ENCODE measurements at places on chromosomes 2 and 18.

DNA sequence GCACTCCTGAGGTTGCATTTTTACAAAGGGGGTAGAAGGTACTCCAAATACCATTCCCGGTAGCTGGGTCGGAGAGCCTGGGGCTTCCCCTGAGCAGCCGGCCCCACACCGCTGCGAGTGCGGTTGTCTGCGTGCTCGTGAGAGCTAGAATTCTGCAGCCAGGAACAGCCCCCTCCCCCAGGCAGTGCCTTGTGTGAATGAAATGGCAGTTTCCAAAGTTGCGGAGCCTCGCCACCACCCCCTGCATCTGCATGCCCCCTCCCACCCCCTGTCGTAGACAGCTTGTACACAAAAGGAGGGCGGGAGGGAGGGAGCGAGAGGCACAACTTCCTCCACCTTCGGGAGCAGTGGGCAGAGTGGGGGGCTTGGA lies 1.1 kb downstream of the MYCN start:
- peak; percentile 11 for DNase-seq

GRCh38 chr2:48248251-48248933 lies 281.6 kb upstream of the STON1 start:
- peak; percentile 86 for DNase-seq

DNA sequence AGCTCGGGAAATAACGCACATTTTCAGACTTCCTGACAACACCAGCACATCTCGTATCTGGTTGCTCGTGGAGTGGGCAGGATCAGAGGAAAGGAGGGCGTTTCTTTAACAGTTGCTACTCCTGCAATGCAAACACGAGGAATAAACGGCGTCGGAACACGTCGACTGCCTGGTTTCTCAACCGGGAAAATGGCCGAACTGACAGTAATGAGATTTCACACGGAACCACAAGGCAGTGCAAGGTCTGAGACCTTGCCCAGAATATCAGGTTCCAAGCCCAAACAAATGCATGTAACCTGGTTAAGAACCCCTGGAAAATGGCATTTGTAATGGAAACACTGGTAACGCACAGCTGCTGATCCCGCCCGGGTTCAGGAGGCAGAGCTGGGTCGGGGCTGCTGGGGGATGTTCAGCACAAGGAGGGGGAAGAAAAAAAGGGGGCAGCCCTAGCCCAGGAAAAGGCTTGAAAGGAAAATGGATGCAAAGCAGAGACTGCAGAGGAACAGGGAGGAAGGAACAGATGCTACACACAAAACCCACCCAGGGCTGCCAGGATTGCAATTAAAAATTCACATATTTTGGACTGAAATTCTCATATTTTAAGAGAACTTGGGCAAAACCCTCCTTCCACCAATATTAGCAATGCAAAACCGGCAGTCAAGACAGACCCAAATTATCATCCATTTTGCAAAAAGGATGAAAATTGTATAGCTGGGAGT lies 61.6 kb upstream of the KLHL29 start:
- no peak for DNase-seq

- peak; percentile 20 for DNase-seq
Measured at GRCh38 chr2:66872081-66872985, 437.4 kb downstream of the MEIS1 start.

- no peak for DNase-seq
Measured at GRCh38 chr2:167147271-167147941, 259.1 kb downstream of the XIRP2 start.

- no peak for DNase-seq
Measured at GRCh38 chr2:220466251-220466691, 838.8 kb downstream of the SLC4A3 start.

DNA sequence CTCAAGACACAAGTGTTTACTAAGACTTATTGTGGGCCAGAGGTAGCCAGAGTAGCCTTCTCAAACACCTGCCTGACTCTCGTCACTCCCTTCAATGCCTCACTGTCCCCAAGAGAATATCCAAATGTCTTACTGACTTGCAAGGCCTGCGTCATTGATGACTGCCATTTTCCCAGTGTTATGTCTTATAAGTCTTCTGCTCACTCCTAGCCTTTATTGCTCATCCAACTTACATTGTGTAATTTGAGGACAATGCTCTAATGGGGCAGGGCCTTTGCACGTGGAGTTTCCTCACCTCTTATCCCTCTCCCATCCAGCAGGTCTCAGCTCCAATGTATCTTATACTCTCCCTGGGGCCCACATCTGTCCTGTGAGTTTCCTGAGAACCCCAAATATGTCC lies 10.1 kb upstream of the CD226 start:
- DNase-seq = no peak

DNA sequence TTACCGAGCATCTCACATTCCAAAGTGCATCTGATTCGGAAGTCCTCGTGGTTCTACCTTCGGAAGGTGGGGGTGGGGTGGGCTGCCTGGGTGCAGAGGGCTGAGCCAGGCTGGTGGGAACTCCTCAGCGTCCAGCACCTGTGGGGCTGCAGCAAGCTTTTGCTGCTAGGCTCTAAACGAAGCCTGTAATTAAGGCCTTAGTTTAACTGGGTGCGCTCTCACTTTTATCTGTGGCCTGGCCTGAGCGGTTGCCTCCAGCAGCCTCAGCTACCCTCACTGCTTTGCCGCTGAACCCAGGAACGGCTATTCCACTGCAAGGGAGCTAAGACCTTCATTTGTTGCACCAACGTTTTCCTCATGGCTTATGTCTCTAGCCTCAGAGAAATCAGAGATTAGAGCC lies 48.4 kb downstream of the TMEM17 start:
- no peak for DNase-seq

DNA sequence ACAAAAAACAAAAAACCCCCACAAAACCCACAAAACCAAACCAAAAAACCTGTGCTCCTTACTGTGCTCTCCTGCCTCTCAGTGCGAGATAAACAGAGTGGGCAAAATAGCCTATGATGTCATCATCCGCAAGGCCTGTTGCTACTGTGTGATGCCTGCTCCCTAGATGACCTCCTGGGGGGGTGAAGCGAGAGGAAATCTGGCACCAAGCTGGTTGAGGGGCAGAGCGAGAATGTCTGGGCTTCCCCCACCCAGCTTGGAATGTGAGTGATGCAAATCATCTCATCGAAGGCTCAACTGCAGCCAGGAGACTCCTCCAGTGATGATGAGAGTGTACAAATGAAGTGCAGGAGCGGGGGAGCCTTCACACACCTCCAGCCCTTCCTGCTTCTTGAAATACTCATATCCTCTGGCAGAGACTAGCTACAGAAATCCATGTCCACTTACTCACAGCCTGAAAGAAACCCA lies 57.7 kb upstream of the MAP4K3 start:
- peak; percentile 87 for DNase-seq

GRCh38 chr18:36067055-36067957 lies at the start of gene RPRD1A:
Gene RPRD1A (minus strand): TSS chr18:36067559. CDS start chr18:36067404, 155 bp downstream.
- peak; percentile 98 for DNase-seq

DNA sequence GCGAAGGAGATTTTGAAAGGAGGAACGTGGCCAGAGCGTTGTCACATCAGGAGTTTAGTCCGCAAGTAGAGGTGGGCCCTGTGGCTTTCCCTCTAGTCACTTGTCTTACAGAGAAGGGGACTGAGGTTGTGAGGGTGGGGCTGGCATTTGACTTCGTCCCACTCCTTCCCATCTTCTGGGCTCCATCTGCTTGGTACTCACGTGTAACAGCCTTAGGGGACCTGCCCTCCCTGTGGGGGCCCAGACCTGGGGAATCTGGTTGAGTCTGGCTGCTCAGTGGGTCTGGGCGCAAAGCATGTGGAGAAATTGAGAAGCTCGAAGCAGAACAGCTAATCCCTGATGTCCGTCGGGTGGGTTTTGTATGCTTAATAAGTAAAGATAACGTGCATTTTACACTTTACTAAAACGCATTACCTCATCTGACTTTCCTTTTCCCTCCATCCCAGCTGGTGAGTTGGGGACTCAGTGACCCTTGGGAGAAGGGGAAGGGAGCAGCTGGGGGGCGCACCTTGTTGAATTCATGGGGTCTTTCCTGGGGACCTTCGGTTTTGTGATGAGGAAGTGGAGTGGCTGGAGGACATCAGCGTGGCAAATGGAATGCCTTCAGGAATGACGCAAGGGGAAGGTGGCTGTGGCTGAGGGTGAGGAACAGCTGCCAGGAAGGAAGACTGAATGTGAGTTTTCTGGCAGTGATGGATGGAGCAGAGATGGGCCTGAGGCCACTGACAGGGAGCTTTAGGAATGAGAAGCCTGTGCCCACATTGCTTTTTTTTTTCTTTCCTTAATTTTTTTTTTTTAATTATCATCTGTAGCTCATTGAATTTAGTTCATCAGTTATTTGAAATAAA lies 44.8 kb downstream of the ASAP2 start:
- DNase-seq = peak; percentile 89

DNA sequence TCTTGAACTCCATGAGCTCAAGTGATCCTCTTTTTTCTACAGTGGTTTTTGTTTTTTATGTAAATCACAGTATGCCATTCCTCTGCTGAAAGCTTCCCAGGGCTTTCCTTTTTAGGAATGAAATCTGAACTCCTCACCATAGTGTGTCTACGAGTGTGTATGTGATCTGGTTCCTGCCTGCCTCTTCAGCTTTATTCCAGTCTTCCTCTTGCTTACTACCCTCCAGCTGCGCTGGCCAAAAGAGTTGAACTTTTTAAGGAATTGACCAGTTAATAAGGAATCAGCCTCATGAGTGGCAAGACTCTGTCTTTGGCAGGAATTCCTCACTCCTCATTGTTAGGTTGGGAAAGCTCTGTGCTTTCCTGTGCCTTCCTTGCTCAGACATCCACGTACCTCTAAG lies 4.0 kb downstream of the CCT7 start:
- no peak for DNase-seq

DNA sequence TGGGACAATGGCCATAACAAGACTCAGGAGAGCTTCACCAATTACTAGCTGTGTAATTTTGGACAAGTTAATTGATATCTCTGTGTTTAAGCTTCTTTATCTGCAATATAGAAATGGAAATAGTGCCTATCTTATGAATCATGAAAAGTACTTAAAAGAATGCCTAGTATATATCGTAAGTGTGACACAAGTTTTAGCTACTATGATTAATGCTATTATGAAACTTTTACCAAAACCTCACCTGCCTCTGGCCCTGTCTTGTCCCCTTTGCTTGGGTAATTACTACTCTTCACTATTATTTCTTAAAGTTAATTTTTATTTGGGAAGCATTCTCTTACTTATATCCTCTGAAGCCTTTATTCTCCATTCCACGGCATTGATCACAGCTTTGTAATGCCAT lies 75.0 kb upstream of the NETO1 start:
- no peak for DNase-seq

DNA sequence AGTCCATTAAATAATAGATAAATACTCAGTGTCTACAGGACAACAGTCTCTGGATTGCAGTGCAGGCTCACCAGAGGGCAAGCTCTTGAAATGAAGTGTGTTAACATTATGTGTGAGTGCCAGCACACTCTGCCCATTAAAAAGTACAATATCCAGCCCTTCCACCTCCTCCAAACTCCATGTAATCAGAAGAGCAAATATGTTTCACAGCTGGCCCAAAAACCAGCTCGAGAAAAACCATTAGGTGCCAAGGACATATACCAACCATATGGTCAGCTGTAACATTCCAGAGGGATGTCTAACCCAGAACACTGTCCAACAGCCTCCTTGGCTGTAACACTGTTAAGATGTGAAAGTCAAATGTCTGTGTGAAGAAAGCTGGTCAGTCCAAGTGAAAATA lies 112.2 kb downstream of the ZNF385B start:
- peak; percentile 34 for DNase-seq

GRCh38 chr2:85405201-85406059 lies 4.7 kb downstream of the CAPG start:
- peak; percentile 64 for DNase-seq

DNA sequence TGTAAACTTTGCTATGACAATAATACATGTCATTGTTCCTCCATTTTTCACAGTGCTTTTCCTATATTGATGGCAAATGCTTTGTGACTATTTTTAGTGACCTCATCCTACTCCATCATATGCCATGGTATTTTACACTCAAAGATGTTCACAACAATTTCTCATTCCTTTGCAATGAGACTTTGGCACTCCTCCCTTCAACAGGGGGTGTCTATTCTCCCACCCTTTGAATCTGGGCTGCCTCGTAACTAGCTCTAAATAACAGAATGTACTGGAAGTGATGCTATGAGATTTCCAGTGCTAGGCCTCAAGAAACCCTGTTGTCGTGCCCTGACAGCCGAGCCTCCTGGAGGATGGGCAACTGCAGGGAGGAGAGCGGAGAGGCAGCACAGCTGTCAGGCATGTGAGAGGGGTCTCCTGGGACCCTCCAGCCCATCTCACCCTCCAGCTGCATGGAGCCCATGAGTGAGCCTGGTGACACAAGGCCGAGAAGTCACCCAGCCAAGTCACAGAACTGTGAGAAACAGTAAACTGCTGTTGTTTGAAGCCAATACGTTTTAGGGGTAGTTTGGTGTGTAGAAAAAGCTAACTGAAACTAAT lies 103.1 kb upstream of the APCDD1 start:
- no peak for DNase-seq

GRCh38 chr2:203237346-203238238 lies 1.2 kb upstream of the CYP20A1 start:
- no peak for DNase-seq

DNA sequence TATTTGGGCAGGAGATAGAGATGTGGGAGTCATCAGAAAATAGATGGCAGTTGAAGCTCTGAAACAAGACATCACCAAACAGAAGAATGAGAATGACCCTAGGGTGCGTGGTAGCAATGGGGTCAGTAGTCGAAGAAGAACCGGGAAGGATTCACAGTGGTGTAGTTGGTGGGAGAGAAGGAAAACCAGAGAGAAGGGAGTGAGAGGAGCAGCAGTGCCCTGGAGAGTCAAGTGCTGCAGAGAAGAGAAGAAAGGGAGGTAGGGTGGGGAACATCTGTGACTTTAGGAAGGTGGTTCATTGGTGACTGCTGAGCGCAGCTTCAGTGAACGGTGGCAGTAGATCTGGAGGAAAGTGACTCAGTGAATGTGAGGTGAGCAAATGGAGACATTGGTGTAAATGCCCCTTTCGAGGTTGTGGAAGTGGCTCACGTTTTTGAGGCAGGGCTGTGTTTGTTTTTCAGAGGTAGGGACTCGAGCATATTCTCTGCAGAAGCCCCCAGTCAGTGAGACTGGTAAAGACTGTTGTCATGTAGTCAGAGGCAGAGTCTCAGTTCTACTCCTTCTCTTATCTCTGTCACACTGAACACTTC lies 36.4 kb downstream of the CDC42EP3 start:
- DNase-seq = no peak

- peak; percentile 89 for DNase-seq
Measured at GRCh38 chr18:11733031-11733430, 44.0 kb downstream of the GNAL start.

DNA sequence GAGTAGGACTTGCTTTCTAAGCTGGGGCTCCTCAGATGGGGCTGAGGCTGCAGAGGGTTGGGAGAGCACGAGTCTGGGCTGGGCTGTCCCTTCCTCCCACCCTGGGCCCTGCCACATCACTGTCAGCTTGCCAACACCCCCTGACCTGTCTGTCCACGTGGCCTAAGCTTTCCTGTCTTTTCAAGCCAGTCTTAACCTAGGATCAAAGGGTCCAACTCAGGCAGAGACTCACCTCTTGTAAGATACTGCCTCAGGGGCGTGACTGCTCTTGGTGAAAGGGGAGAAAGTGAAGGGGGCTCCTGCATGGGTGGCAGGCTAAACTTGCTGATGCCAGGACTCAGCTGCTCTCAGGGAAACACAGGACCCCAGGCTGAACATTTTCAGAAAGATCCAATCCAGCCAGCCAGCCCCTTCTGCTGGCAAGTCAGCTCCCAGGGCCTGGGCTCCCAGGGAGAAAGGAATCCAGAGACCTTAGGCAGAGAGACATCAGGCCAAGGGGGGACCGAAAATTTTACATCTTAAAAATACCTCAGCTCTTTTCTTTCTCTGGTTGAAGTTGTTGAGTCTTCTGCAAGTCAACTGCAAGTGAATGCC lies 144.2 kb upstream of the ID2 start:
- no peak for DNase-seq
